ENCODE measurements at places on chromosomes 13 and 19. TPM values are rescaled to one million over a fixed set of nuclear protein-coding genes. Genes with fewer than 3 reads are reported as not detected.

Gene PCP2
- total RNA-seq: 0.32 TPM

Gene PABPC3
- 0.59 TPM for total RNA-seq

Gene CCNA1
- total RNA-seq: not detected

Gene COL5A3
- 0.15 TPM for total RNA-seq

Gene MBD3L3
- not detected for total RNA-seq

Gene ZNF667
- total RNA-seq: not detected

Gene PGLYRP2
- total RNA-seq: not detected

Gene HIPK4
- 0.74 TPM for total RNA-seq

Gene SHISA7
- not detected for total RNA-seq

Gene PPM1N
- total RNA-seq: 5.2 TPM

Gene LILRB3
- total RNA-seq: 0.12 TPM

Gene ZNF497
- 5.1 TPM for total RNA-seq

Gene CGB5
- total RNA-seq: not detected

Gene TMEM38A
- total RNA-seq: 9.0 TPM

Gene ZNF787
- total RNA-seq: 40.3 TPM

Gene CEACAM16
- total RNA-seq: not detected

All from HCT116 (cell line).